Neural crest cell (in vitro differentiated cells): ENCODE measurements at places on chromosomes 12 and 14.

GRCh38 chr12:90990611-90991010, 14.2 kb downstream of the EPYC start:
- DNase-seq: no peak

GRCh38 chr14:90446405-90446804, 49.6 kb downstream of the CALM1 start:
- DNase-seq: no peak

DNA sequence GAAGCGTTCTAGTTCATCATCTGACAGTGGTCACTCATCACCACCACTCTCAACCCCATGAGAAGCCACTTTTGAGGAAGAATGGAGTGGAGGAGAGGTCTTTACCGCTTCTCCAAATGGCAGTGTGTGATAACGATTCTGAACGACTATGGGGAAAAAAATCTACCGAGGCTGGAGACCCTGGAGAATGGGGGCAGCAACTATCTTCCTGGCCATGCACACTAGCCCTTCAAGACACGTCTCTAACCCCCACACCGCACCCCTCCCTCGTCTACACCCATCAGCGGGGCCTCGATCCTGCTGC, 365 bp downstream of the ING4 start:
- DNase-seq: no peak

DNA sequence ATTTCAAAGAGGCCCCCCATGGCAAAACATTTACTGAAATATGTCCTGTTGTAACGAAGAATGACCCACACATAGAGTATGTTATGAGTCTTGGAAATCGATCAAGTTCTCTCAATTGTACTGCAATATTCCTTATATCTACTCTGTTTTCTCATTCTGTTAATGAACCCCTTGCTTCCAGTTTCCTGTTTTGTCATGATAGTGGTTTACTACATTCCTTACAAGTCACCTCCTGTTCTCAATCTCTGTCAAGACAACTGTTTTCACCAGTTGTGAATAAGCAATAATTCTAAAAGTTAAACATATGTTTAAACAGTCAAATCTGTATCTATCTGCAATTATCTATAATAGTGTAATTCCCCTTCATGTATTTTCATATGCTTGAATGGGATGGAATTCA, 16.4 kb upstream of the ARID2 start:
- DNase-seq: no peak

- DNase-seq: no peak
Observed at GRCh38 chr12:132307976-132308852, 21.2 kb downstream of the GALNT9 start.

DNA sequence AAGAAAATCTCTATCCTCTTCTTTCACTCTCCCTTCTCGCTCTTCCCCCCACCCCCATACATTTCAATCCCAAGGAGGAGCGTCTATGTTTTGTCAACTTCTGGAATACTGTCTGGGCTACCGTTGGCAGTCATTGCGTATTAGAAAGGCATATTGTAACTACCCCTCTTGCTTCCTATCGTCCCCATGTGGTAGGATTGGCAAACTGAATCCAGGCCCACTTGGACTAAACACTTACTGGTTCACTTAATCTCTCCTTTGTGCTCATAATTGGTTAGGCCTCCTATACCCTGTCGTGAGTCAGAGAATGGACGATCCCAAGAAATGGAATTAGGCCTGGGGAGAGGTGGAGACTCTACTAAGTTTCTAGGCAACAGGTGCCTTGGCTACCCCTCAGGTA, 68.8 kb upstream of the SLC8A3 start:
- no peak for DNase-seq

DNA sequence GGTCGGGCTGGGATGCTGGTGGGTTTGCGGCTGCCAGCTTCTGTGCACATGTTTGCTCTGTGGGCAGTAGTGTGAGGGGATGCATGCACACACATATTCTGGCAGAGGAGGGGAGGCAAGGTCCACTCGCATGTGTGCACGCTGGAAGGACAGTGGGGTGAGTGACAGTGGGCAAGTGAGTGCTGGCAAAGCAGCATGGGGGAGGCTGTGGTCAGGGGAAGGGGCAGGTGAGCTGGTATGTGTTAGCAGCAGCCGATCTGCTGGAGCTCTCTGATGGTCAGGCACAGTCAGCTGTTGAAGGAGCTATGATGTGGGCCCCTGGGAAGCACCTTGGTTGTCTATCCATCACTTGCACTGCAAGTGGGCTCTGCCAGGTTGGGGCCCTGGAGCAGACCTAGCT, 170.3 kb downstream of the NTS start:
- no peak for DNase-seq

DNA sequence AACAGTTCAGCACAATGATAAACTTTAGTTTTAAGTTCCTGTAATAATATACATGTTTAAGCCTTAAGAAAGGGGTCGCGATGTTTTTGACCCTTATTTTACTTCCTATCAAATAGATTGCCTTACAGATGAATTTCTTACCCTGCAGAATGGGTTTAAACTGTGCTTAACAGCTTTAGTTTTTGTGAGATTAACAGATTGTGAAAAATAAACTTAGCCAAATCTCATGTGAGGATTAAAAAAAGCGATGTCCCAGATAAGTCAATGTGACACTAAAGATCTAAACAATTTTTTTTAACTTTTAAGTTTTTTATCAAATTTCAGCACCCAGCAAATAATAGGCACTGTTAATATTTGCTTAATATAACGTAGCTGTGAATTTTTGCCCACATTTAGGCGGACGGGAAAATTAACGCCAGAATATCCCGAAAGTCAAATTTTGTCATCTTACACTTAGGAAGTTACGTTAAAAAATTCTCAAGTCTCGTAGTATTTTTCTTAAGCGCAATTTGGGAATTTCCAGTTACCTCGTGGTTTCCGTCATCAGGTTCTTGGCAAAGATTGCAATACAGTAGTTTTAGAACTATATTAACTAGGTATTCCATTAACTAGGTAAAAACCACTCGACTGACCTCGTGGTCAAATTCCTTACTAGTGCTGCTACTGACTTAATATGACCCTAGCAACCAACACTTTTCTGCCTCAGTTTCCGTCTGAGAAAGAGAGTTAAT, 1.2 kb downstream of the HNRNPC start:
- no peak for DNase-seq

DNA sequence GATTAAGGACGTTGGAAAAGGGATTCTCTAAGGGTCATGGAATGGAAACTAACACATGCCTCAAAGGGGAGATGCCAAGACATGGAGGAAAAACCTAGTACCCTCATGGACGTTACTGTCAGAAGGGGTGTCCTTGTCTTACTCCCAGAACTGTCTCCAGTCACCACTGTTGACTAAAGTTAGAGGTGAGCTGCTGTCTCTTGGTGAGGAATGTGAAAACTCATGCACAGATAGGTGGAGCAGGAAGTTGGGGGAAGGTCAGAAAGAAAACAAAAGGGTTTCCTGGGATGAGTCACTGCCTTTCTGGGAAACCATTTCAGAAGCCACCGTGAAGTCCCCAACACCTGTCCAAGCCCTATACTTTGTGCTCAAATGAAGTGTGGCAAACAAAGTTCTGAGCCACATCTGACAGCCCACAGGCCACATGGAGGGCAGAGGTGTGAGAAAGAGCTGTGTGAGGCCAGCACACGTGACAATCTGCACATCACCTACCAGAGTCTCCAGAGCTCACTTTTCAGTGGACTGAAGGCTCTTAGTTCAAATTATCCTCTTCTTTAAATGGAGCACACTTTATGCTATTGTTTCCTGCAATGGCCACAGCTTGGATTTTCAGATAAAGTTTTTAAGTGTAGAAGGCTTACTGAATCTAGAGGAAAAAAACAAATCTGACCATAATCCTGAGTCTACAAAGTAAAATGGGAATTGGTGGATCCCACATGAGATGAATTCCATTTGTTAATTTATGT, 92.9 kb upstream of the EGLN3 start:
- DNase-seq: no peak

DNA sequence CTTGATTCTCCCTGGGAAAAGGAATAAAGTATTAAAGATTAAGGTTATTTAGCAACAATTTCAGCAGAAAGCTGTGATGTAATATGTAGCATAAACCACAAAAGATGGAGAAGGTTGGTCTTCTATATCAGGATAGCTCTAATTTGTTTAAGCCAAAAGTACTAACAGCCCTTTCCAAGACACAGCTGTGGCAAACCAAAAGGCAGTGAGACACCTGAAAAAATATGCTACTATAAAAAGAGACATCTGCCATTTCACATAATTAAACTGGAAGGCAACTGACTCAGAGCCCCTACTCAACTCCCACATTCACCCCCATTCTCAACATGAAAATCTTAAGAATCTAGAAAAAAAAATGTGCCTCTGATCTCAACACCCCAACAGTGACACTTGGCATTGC, 390.2 kb upstream of the PRICKLE1 start:
- DNase-seq: no peak

- no peak for DNase-seq
Observed at GRCh38 chr14:81474148-81474492, 59.5 kb downstream of the SEL1L start.

- peak; percentile 70 for DNase-seq
Observed at GRCh38 chr12:3034067-3034750, 43.0 kb upstream of the TSPAN9 start.

DNA sequence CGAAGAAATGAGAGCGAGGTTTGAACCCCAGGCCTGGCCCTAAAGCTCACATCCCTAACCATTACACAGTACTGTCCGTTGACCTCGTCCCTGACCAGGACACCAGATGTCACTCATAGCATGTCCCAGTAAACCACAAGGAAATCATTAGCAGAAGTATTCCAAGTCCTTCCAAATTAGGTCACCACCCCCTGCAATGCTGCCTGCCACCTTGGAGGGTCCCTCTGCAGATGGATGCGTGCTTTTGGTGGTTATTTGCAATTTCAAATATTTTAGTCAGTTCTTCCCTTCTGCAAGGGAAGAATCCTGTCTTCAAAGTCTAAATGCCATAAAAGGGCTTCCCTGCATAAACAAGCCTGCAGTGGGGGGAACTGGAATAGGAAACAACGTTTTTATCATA, 71.3 kb downstream of the CLMN start:
- DNase-seq: no peak

GRCh38 chr12:89962648-89963047, 254.0 kb upstream of the ATP2B1 start:
- no peak for DNase-seq

GRCh38 chr12:38502415-38502814, 185.8 kb downstream of the ALG10B start:
- no peak for DNase-seq

- no peak for DNase-seq
Observed at GRCh38 chr12:50246873-50247612, 36.3 kb downstream of the LIMA1 start.

DNA sequence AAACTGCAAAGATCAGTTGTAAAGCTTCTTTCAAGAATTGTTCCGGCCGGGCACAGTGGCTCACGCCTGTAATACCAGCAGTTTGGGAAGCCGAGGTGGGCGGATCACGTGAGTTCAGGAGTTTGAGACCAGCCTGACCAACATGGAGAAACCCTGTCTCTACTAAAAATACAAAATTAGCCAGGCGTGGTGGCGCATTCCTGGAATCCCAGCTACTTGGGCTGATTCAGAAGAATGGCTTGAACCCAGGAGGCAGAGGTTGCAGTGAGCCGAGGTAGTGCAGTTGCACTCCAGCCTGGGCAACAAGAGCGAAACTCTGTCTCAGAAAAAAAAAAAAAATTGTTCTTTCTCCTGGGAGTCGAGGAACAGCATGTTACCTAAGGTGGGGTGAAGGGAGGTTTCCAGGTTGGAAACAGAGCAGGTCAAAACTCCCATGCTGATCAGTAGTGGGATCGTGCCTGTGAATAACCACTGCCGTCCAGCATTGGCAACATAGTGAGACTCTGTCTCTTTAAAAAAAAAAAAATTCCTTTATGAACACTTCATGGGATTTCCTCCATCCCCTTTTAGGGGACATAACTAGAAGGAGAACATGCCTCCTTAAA, 13.9 kb downstream of the FBXO34 start:
- DNase-seq: no peak

DNA sequence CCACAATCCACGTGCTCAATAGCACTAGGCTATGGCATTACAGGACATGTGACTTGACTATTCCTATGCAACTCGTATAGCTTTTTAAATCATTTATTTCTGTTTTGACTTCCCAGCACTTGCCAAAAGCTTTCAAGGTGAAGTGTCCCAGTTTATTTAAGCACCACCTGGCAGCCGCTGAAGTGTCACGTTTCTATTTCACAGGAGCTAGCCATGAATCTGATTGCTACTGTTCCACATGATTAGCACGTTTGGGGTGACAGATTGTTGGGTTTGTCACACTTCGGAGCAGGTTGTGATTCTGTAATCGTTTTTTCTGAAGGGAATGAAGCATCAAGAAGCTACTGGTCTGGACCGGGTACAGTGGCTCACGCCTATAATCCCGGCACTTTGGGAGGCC, 39.9 kb upstream of the BICDL1 start:
- no peak for DNase-seq

GRCh38 chr12:108301346-108301745, 37.8 kb downstream of the CMKLR1 start:
- DNase-seq: no peak

DNA sequence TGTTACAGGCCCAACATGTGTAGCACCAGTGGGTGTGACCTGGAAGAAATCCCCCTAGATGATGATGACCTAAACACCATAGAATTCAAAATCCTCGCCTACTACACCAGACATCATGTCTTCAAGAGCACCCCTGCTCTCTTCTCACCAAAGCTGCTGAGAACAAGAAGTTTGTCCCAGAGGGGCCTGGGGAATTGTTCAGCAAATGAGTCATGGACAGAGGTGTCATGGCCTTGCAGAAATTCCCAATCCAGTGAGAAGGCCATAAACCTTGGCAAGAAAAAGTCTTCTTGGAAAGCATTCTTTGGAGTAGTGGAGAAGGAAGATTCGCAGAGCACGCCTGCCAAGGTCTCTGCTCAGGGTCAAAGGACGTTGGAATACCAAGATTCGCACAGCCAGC, 8.6 kb downstream of the BCL2L14 start:
- no peak for DNase-seq

- no peak for DNase-seq
Observed at GRCh38 chr12:50058743-50059312, 1.4 kb downstream of the ASIC1 start.

DNA sequence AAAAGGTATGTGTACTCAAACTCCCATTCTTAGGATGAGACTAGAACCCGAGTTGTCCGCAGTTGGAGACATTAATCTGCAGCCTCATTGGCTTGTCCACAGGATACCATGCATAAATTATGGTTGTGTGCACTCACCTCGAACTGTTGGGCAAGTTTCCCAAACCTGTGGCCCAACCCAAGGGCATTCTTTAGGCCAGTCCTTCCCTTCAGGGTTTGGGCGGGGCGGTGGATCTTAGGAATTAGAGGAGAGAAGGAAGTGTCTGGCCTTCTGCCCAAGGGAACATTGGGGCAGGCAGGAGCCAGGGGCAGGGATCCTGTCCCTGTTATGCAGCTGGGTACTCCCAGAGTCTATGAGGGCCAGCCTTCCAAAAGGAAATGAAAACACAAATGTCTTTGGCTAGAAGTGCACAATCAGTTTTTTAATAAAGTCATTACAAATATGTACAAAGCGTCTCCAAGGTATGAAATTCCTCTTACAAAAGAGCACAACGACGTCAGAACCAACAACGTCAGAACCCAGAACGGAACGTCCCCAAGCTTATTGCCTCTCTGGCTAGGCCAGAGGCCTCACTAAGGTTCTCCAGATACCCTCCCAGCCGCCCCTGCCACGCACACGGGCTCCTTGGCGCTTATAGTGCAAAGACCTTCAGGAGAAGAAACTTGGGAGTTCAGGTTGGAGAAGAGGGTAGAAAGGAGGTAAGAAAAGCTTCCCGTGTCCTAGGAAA, 25.3 kb downstream of the HRK start:
- no peak for DNase-seq

GRCh38 chr14:50667684-50667995, 466 bp downstream of the SAV1 start:
- DNase-seq: no peak
